ENCODE measurements at places on chromosomes 7 and 10. TPM values are rescaled to one million over a fixed set of nuclear protein-coding genes. Genes with fewer than 3 reads are reported as not detected.

Gene HACD1
- total RNA-seq: 28.6 TPM

Gene MDH2
- 71.9 TPM for total RNA-seq

Gene TNPO3
- total RNA-seq: 25.2 TPM

Gene CLCN1
- not detected for total RNA-seq

Gene SMO
- total RNA-seq: 15.4 TPM

Gene C7orf57
- total RNA-seq: not detected

Gene ITPRID1
- 0.29 TPM for total RNA-seq

Gene SPDYE18
- not detected for total RNA-seq

Gene CASP2
- 22.0 TPM for total RNA-seq

Gene CYTH3
- total RNA-seq: 15.2 TPM

Gene ADRB1
- total RNA-seq: not detected

Gene TEX47
- not detected for total RNA-seq

Gene CTAGE15
- 3.3 TPM for total RNA-seq

Gene OR2A12
- not detected for total RNA-seq

Gene LEP
- total RNA-seq: not detected

Gene ADAMTS14
- total RNA-seq: not detected

Gene HECW1
- 1.4 TPM for total RNA-seq

Gene KCNIP2
- total RNA-seq: 2.4 TPM

Gene FAM24B
- not detected for total RNA-seq

Gene RARRES2
- total RNA-seq: 90.4 TPM

Gene PPP1R9A
- total RNA-seq: 22.8 TPM

Gene ELN
- total RNA-seq: 274 TPM

Gene EFCAB10
- total RNA-seq: not detected

Gene PON3
- total RNA-seq: not detected

Gene CYP2C19
- total RNA-seq: 43.2 TPM

Gene SEMA3C
- total RNA-seq: 91.5 TPM

Gene FLNC
- 105 TPM for total RNA-seq

Gene LGI1
- 1.4 TPM for total RNA-seq

Gene SH2B2
- 5.8 TPM for total RNA-seq

Gene FAM25G
- total RNA-seq: not detected

Gene NRF1
- total RNA-seq: 12.0 TPM

Gene SUMF2
- 339 TPM for total RNA-seq

Gene FGFBP3
- total RNA-seq: 0.29 TPM

Gene SPDYE6
- total RNA-seq: not detected

Gene GPNMB
- total RNA-seq: 21.9 TPM

Gene TFPI2
- 4.1 TPM for total RNA-seq

Gene CALHM1
- total RNA-seq: not detected

Gene ZNF248
- total RNA-seq: 15.5 TPM

Gene GOLGA7B
- 0.72 TPM for total RNA-seq

Gene TMEM270
- not detected for total RNA-seq

Gene PRR15
- 6.1 TPM for total RNA-seq

Gene SORBS1
- 44.9 TPM for total RNA-seq

Gene WASHC2A
- total RNA-seq: 20.1 TPM

Gene NAT16
- not detected for total RNA-seq

Gene POU6F2
- not detected for total RNA-seq

Gene IFIT1B
- not detected for total RNA-seq

Gene HPSE2
- 15.8 TPM for total RNA-seq

Gene TNS3
- 30.1 TPM for total RNA-seq

Gene CRTAC1
- total RNA-seq: 7.2 TPM

Gene SLC16A12
- total RNA-seq: not detected

Gene GNG11
- 15.9 TPM for total RNA-seq

Gene ANKMY2
- 39.8 TPM for total RNA-seq

Gene FAM204A
- total RNA-seq: 26.3 TPM

Gene CYP26C1
- total RNA-seq: 7.0 TPM

Gene APBB1IP
- total RNA-seq: 1.2 TPM
